ENCODE measurements at places on chromosomes 11 and 22.

GRCh38 chr22:46614025-46614931, 5.9 kb upstream of the GRAMD4 start:
- no peak for DNase-seq

- DNase-seq, result no peak
Measured at GRCh38 chr11:45852018-45852711, 4.9 kb downstream of the CRY2 start.

GRCh38 chr22:43783777-43784176, 28.3 kb downstream of the EFCAB6 start:
- DNase-seq, result no peak

DNA sequence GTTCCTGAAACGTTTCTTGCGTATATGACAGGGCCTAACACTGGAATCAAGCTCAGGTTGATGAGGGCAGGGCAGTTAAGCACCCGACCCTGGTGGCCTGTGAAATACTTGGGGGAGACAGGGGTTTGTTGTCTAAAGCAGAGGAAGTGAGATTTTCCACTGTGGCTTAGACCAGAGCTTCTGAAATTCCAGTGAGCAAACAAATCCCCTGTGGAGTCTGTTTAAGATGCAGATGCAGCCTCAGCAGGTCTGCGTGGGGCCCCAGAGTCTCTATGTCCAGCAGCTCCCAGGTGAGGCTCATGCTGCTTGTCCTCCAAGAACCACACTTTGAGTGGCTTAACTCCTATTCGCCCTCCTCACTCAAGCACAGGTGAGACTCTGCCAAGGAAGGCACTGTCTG, 39.1 kb upstream of the PRAME start:
- DNase-seq, result no peak

DNA sequence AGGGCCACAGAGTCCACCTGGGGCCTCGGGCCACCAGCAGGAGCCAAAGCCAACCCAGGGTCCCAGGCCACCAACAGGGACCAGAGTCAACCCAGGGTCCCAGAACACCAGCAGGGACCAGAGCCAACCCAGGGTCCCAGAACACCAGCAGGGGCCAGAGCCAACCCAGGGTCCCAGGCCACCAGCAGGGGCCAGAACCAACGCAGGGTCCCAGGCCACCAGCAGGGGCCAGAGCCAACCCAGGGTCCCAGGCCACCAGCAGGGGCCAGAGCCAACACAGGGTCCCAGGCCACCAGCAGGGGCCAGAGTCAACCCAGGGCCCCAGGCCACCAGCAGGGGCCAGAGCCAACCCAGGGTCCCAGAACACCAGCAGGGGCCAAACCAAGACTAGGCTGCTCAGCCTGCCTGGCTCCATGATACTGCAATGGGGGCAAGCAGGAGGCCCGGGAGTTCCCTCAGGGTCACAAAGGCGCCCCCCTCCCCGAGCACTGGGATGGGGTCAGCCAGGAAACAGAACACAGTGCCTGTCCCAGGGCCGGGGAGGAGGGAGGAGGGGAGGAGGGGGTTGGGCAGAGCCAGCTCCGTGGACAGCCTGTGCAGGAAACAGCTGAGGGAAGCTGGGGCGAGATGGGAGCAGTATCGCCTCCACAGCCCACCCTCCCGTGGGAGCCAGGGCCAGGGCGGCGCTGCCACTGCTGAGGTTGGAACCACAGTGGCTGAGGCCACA, 62.0 kb upstream of the PRR5 start:
- no peak for DNase-seq

GRCh38 chr11:2390725-2391151, 9.8 kb upstream of the TSSC4 start:
- no peak for DNase-seq

- DNase-seq, result no peak
Measured at GRCh38 chr22:46797355-46797754, 34.9 kb downstream of the TBC1D22A start.

DNA sequence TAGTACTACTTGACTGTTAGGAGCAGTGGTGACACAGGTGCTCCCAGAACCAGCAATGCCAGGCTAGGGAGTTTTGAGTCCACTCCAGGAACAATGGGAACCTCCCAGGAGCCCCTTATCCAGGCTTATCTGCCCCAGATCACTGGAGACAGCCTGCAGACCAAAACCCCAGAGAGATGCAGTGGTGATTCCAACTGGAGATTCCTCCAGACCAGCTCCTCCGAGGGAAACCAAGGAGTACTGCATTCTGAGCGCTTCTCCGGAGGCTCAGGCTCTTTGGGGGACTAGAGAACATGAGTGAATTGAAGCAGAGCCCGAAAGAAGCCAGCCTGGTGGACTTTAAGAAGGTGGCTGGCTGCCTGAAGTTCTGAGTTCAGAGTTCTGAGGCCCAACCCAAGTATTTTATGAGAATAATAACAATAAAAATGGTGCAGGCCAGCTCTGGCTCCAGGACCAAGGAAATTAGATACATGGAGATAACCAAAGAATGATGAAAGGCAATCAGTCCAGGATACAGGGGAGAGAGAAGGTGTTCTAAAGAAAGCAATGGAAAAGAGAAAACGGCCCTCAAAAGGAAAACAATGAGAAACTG, 1.3 kb upstream of the TMEM25 start:
- no peak for DNase-seq

DNA sequence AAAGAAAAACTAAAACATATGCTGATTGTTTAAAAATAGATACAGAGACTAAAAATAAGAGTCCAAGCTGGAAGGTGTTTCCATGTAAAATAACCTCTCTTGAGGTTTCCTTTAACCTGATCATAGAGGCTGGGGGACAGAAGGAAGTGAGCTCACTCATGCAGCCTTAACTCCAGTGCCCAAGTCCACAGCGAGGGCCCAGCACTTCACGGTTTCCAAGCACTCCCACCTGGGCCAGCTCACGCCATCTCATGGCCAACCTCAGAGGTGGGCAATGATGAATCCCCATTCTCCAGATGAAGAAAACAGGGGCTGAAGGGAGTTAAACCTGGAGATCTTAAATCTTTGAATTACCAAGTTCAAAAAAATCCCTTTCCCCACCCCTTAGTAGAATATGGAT, 14.9 kb upstream of the TFIP11 start:
- DNase-seq, result no peak

- no peak for DNase-seq
Measured at GRCh38 chr22:46843821-46844255, 81.4 kb downstream of the TBC1D22A start.

GRCh38 chr22:25764270-25765015, 22.5 kb downstream of the MYO18B start:
- no peak for DNase-seq

DNA sequence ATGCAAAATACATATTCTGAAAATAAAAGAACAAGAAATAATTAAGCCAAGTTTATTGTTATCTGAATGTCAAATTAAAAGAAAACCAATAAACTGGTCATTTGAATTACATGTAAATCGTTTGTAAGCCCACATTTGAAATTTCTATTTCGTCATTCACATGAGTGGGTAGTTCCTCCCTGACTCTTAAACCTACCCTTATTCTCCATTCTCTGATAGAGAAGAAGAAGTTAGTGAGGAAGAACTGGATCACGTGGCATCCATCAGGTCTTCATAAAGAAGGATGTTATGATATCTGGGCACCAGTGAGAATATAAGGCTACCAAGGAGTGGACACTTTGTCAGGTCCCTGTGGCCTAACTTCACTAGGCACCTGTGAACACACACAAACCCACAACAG, 328.1 kb downstream of the OPCML start:
- no peak for DNase-seq

DNA sequence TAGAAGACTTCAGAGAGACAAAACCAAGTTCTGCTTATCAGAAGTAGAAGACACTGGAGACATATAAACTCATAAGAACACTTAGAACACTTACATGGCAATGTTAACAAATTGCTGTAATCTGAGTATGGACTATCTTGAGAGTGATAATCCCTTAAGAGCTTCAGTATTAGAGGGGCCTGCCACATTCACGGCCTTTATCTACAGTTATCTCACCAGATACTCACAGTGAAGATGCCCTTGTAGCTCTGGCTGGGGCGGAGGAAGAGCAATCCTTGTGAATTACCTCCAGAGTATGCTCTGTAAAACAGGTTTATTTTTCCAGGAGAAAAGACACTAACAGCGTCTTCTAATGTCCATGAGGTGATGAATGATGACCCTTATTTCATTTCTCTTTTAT, 762.8 kb downstream of the FAM181B start:
- DNase-seq, result no peak

- DNase-seq, result no peak
Measured at GRCh38 chr11:7603031-7603781, 70.1 kb downstream of the CYB5R2 start.

- no peak for DNase-seq
Measured at GRCh38 chr11:104819107-104819506, 79.2 kb downstream of the CASP12 start.

DNA sequence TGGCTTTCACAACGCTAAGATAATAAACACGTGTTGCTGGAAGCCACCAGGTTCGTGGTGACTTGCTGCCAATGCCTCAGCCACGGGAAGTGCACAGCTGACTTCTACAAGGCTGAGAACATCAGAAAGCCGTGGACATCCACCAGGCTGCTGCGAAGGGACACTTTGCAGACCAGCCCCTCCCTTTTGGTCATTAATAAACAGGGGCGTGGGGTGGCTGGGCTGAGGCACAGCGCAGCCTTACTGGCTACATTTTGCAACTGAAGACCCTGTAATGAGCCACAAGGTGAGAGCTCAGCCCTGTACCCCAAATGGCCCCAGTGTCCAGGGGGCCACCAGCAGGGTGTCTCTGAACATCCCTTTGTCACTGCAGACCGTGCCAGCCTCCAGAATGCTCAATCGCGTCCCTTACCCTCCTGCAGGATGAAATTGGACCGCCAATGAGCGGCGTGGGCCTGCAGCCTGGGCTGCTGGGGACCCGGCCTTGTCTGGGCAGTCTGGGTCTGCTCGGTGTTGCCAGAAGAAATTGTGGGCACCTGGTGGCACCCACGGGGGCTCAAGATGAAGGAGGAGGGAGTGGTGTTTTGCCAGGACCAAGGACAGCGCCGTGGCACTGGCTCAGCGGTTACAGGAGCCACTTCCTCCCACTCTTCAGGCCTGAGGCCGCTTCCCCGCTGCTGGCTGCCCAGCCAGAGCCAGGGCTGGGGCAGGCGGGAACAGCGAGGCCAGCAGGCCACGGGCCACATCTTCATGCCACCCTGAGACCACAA, 181.9 kb downstream of the CTTN start:
- DNase-seq, result no peak

DNA sequence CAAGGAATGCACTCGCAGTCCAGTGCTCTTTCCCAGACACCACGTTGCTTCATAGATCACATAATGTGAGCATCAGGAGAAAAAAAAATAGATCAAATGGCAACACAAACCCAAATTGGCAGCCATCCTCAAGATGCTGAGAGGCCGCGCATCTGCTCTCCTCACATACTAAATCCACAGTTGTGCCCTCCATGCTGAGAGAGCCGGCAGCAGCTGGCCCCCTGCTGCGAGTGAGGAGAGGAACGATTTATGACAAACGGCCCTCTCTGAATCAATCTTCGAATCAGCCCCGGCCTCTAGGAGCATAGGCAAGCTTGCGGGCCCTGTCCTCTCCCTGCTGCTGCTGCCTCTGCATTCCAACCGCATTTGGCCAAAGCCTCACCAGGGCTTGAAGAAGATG, 159.9 kb upstream of the TENM4 start:
- no peak for DNase-seq

DNA sequence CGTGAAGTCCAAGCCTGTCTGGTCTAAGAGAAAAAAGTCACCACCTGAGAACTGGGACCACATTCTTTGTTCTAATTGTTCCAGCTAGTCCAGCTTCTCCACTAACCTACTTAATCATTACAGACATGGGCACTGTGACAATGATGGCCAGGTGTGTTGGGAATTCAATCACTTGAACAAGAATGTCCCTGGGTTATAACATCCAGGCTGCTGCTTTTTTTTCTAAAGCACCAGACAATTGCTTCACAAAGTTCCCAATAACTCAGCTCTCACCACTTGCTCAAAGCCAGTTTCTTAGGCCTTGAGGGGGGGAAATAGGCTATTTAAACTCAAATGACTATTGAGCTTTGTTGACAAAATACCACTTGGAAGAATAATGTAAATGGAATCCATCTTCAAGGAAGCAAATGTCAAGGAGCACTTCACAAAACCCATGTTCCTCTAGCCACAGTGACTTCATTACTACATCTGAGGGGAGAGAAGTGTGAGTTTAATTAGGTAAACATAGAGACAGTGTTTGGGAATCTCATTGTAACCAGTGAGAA, 80.3 kb downstream of the ME3 start:
- no peak for DNase-seq

GRCh38 chr11:33777906-33778305, 3.6 kb upstream of the FBXO3 start:
- DNase-seq, result no peak

GRCh38 chr11:80007616-80008015, 566.8 kb upstream of the TENM4 start:
- DNase-seq, result no peak

DNA sequence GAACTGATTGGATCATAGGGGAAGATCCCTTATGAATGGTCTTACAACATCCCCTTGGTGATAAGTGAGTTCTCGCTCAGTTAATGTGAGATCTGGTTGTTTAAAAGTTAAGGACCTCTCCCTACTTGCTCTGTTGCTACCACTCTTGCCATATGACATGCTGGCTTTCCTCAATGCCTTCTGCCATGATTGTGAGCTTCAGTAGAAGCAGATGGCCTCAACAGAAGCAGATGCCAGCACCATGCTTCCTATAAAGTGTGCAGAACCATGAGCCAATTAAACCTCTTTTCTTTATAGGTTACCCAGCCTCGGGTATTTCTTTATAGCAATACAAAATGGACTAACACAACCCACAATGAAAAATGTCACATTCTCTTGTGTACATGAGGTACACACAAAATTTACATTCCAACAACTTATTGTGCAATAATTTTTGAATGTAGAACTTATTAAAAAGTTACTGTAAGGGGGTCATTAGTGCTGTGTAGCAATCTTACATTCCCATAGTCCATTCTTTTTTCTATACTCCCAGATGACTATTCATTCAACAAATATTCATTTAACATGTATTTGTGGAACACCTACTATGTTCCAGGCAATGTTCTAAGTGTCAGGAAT, 10.3 kb downstream of the CYP2R1 start:
- no peak for DNase-seq

GRCh38 chr22:39284142-39284980, 35.1 kb downstream of the RPL3 start:
- DNase-seq, result no peak

DNA sequence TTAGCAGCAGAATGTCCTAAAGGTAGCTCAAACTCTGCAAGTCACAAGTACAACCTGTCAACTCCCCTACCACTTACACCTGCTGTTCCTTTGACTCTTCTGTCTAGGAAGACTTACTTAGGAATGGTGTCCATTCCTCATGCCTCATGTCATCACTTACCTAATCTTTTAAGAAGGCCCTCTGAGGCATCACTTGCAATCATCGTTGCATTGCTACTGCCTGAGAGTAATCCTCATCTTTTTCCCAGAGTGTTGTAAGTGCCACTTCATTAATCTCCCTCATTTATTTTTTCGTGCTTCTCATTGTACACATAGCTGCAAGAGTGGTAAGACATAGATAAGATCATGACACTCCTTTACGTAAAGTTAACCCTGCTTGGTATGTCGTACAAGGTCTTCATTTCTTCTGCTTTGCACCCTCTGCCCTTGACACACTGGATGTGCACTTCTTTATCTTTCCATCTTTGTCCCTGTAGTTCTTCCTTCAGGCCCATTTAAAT, 54.6 kb downstream of the SFI1 start:
- DNase-seq, result no peak

- no peak for DNase-seq
Measured at GRCh38 chr11:103418014-103418413, 308.8 kb downstream of the DYNC2H1 start.

- DNase-seq, result no peak
Measured at GRCh38 chr11:70255477-70256116, 14.9 kb upstream of the PPFIA1 start.
